Activated gamma-delta T cell treated with anti-CD3 and anti-CD28 coated beads, Interleukin-2, amount 50 U/mL, for 16 hours (primary cell): ENCODE measurements at places on chromosomes 4 and X.

DNA sequence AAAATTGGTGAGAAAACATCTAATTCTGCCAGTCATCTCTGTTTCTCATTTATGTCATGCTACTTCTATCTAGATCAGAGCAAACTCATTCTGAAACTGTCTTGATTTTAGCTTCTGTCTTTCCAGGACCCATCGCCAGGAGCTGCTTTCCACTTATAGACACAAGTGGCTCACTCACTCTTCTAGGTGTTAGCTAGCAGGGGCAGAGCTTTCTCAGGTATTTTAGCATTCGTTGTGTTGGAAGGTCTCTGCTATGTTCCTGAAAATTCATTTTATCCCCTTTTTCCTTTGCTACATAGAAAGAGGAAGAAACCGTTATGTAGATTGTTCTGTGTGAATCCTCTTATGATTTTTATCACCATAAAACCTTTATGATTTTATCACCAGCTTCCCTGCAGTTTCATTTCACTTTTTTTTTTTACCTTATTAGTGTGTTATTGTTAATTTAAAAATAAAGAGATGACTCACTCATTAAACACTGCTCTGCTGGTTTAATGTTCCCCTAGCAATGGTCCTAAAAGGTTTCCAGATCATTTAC, 246.6 kb upstream of the AADAT start:
- DNase-seq, result no peak

- no peak for DNase-seq
These were observed 36.0 kb downstream of the HTR2C start for GRCh38 chrX:114619874-114620273.

- no peak for DNase-seq
These were observed 26.1 kb downstream of the SMARCA5 start for GRCh38 chr4:143539670-143540023.

GRCh38 chrX:13254076-13254785, 65.6 kb downstream of the ATXN3L start:
- no peak for DNase-seq

- no peak for DNase-seq
These were observed 25.8 kb downstream of the SLC7A11 start for GRCh38 chr4:138216272-138216867.

DNA sequence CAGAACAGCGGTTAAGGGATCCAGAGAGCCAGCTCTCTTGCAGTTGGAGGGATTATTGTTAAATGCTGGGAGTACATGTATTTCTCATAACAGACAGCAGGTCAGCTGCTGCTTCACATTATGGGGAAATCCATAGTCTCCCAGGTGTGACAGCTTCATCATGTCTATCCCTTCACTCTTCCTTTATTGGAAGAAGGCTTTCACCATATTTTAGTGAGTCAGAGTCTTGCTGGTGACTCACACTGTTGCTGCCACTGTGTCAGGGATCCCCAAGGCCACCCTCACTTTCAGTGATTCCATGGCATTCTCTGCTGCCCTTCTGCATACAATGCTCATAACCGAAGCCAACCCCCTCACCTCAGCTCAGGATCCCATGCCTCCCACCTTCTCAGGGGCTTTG, 32.9 kb upstream of the PAGE5 start:
- no peak for DNase-seq

- DNase-seq, result no peak
These were observed 555.5 kb downstream of the IL15 start for GRCh38 chr4:142191901-142192300.

DNA sequence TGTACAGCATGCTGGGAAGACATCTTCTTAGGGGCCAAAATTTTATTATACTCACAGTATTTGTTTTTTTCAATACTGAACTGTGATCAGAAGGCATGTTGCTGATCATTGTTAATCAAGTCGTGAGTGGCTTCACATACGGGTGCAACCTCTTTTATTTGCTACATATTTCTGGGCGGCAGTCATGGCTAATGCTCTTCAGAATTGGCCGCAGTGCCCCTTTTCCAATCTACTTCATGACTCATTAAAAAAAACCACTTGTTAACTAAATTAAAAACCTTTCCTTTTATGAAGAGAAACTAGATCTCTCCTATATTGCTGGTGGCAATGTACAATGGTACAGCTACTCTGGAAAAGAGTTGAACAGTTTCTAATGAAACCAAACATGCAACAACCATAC, 101.5 kb upstream of the C1GALT1C1 start:
- no peak for DNase-seq

- no peak for DNase-seq
These were observed 39.0 kb upstream of the ZNF518B start for GRCh38 chr4:10496200-10496599.

- DNase-seq, result no peak
These were observed 56.4 kb downstream of the C4orf33 start for GRCh38 chr4:129152350-129152749.

DNA sequence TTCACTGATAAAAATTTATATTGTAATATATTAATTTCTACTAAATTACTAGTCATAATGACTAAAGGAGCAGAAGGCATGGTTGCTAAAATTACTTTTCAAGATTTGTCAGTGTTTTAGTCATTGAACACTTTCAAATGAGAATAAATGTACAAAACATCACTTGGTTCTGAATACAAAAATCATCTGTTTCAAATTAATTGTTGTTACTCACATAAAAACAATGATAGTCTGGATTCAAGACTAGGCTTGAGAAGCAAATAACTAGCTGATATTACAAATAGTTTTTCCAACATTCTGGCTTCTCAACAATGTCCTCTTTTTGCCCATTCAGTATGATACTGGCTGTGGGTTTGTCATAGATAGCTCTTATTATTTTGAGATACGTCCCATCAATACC, 112.5 kb downstream of the ANAPC10 start:
- no peak for DNase-seq

- no peak for DNase-seq
These were observed 156.5 kb upstream of the ETNPPL start for GRCh38 chr4:108919226-108919893.

GRCh38 chrX:134418317-134419113, 41.5 kb upstream of the HPRT1 start:
- DNase-seq, result no peak

- no peak for DNase-seq
These were observed 3.5 kb downstream of the HUWE1 start for GRCh38 chrX:53682885-53683555.

DNA sequence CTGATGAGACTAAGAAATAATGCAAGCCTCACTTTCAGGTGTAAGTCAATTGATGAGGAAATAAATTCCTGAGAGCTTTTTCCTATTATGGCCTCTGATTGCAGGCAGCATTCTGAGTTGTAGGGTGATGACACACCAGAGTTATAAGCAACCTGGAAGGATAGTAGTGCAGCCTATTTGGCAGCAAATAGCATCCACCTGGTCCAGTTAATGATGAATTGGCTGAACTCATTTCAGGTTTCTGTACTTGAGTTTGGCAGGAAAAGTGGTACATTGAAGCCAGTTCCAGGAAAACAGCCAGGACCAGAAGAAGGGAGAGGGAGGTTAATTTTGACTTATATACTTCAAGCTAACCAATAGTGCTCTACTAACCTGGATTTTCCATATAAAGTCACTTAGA, 316.8 kb downstream of the NAF1 start:
- no peak for DNase-seq

- DNase-seq, result no peak
These were observed 99.4 kb upstream of the LSM6 start for GRCh38 chr4:146076081-146076480.

GRCh38 chr4:26388671-26389070, 67.9 kb downstream of the RBPJ start:
- no peak for DNase-seq

GRCh38 chrX:29376584-29376983, 789.3 kb downstream of the IL1RAPL1 start:
- no peak for DNase-seq

DNA sequence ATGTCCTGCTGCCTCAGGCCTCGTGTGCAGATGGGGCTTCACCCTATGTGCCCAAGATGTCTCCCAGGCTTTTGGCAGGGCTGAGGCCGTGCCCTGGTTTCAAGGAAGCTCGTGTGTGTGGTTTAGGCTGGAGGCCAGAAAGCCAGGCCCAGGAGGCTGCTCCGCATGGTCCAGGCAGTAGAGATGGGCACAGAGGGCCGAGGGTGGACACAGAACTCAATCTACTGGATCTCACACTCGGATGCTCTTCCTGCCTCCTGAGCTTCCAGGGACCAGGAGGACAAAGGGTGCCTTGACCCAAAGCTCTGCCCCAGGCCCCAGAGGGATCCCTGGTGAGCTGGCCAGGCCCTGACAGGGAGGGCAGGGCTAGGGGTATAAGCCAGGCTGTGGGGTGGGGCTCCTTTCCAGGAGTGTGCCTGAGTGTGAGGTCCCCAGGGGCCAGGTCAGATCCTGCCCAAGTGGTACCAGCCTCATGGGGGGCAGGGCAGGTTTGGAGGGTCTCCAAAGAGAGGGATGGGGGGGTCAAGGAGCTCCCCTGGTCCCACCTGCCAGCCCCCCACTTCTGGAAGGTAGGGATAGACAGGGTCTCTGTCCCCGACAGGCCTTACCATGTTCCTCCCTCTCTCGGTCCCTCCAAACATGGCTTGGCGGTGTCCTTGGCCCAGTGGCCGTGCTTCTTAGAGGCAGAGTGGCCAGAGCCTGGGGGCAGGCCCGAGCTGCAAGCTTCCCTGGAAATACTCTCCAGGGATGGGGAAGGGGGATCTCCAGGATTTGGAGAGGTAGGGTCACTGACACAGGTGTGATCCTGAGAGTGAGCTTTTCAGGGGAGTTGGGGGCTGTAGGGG, 23.8 kb downstream of the HTRA3 start:
- DNase-seq, result no peak

DNA sequence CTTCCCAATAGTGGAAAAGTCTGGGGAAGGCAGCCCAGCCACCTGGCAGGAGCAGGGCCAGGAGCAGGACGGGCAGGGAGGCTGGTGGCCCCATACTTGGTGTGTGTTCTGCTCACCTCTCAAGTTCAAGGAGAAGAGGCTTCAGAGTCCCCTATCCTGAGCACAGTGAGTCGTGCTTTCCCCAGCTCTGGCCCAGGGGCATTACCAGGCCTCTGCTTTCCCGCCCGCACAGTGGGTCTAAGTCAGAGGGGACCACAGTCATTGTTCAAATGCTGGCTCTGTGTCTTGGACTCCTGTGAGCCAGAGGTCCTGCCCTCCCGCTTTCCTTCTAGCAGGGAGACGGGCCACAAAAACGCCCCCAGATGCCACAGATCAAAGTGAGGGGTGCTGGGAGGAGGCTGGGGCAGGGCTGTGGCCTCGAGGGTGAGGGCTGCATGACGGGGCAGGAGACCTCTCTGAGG, 27.6 kb downstream of the HTRA3 start:
- DNase-seq, result no peak

DNA sequence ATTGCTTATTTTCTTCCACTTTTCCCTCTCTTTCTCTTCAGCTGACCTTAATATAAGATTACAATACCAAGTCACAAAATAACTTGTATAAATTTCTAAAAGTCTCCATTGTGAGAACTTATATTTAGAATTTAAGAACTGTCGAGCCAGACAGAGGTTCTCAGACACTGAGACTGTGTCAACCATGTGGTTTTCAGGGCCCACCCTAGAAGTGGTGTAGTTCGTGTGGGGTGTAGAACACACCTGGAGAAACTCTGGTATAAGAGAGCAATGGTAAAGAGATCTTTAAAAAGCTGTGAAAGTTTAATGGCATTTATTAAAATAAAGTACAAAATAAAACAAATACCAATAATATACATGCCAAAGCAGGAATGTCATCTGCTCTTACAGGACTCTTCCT, 19.7 kb downstream of the CPEB2 start:
- no peak for DNase-seq

DNA sequence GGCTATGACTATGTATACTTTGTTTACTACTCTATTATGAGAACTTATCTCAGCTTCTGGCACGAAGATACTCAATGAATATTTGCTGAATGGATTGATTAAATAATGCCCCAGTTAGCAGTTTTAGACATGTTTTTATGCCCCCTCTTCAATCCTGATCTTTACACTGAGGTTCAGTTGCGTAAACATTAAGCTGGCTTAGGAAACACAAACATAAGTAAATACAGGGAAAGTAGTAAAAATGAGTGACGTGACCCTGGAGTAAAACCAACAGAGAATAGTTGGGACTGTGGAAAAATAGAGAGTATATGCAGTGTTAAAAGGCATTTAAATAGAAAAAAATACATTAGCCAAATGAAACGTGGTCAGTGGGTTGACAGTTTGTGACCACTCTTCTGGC, 387.0 kb upstream of the ACTRT1 start:
- no peak for DNase-seq

DNA sequence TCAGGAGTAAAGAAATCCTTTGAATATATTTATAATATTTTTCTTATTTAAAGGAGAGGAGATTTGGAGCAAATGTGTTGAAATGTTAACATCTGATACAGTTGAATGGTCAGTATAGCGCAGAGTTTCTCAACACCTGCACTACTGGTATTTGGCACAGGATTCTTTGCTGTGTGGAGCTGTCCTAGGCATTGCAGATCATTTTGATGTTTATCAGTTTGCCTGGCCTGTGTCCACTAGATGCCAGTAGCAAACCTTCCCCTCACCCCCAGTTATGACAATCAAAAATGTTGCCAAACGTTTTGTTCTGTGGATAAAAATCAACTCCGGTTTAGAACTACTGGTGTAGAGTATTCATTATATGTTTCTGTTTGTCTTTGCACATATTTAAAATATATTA, 765.3 kb upstream of the SLIT2 start:
- DNase-seq, result no peak

- DNase-seq, result no peak
These were observed 264.0 kb upstream of the HAND2 start for GRCh38 chr4:173793937-173794510.

DNA sequence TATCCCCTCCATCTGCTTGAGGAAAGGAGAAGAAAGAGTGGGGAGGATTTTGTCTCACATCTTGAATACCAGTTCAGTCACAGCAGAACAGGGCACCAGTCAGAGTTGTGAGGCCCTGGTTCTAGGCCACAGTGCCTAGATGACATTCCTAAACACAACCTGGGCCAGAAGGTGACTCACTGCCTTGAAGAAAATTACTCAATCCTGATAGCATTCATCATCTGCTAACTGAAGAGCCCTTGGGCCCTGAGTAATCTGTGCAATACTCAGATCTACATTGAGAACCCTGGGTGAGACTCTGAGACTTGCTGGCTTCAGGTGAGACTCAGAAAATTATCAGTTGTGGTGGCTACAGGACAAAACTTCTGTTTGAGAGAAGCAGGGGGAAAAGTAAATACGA, 20.5 kb upstream of the PRR32 start:
- DNase-seq, result no peak

- DNase-seq, result no peak
These were observed 182.5 kb upstream of the GALNT7 start for GRCh38 chr4:172986114-172986513.
